Fibroblast of mammary gland (primary cell): ENCODE measurements at places on chromosomes 7 and 10.

- peak; percentile 79 for DNase-seq
Measured at GRCh38 chr10:50585921-50586739, 37.6 kb downstream of the SGMS1 start.

DNA sequence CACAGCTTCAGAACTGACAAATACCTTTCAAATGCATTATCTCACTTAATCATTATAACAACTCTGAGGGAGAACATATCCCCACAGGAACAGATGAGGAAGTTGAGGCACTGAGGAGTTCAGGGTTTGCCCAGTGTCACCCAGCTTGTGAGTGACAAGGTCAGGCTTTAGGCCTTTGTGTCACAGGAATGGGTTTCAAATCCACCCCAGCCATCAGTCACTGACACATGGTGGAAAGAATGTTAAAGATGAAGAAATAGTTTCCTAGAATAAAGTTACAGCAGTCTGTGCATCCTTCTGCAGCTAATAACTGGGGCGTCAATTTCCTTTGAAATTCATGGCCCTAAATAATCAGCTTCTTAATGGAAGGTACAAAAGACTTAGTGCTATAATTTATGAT is 37.8 kb downstream of the SGCE start:
- DNase-seq, result no peak

DNA sequence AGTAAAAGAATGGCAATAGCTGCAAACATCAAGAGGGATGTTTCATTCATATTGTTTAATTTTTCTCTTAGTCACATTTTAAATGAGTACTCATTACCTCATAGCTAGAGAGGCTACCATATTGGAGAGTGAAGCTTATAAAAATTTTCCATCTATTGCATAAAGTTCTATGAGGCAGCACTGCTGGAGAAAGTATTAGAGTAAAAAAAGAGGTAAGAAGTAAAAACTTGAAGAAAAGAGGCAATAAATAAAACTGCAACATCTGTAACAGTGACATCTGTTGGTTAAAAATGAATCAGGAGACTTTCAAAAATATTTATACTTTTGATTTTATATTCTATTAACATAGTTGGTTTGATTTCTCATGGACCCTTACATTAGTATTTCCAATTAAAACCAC is 284.5 kb upstream of the SEMA3D start:
- no peak for DNase-seq

DNA sequence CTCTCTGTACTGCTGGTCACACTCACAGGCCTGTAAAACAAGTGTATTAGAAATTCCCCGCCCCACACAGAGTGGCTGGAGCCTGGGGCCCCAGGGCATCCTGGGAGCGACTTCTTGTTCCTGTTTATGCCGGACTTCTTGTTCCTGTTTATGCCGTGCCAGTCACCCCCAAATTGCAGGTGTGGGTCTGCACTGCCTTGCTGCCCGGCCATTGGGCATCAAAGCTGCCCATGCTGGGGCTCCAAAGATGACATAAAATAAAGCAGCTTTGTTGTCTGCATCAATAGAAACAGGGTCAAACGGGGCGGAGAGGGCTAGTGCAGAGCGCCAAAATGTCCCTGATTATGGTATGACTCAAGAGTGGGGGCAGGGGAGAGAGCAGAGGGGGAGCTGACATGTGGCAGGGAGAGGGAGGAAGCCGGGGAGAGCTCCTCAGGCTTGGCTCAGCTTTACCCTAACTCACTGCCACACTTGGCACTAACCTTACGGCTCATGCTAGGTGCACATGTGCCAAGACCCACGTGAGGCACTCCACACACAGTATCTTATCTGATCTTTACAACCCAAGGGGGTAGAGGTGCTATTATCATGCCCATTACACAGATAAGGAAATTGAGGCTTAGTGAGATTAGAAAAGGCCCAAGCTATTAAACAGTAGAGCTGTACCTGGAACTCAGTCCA is 98.4 kb downstream of the PIP4K2A start:
- peak; percentile 65 for DNase-seq

- DNase-seq, result no peak
Measured at GRCh38 chr10:66283874-66284464, 641.9 kb upstream of the LRRTM3 start.

DNA sequence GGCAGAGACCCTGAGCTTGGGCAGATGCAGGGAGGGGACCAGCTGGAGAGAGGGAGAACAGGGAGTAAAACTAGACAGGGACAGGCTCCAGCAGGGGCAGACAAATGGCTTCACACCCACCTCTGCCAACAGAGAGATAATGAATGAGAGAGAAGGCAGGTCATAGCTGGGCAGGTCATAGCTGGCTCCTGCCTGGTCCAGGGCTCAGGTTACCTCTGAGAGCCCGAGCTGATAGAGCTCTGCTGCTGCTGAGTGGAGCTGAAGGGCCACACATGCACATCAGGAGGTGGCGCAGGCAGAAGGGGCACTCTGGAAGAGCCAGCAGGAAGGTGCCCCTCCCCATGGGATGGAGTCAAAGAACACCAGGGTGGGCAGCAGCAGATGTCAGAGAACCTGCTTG is 154.2 kb downstream of the GFRA1 start:
- no peak for DNase-seq

DNA sequence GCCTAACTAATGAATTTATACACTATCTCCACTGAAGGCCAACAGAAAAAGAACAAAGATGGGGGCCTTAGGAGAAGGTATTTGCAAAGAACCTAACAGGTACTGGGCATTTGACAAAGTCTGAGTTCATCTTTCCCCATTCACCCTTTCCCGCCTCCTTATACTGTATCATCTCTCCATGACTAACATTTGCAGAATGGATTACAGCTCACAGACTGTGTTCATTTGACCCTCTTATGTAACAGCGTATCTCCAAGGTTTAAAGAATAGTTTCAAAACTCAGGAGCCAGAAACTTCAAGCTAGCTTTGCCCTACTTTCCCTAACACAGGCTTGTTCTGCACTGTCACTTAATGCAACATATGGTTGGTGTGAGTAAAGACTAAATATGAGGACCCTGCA is 238.7 kb upstream of the CELF2 start:
- peak; percentile 41 for DNase-seq

GRCh38 chr7:834277-834676 is 2.0 kb downstream of the SUN1 start:
- DNase-seq, result no peak

GRCh38 chr7:151246851-151247580 is 1.5 kb downstream of the SMARCD3 start:
- DNase-seq, result no peak

- no peak for DNase-seq
Measured at GRCh38 chr7:15081891-15082290, 179.3 kb upstream of the DGKB start.

DNA sequence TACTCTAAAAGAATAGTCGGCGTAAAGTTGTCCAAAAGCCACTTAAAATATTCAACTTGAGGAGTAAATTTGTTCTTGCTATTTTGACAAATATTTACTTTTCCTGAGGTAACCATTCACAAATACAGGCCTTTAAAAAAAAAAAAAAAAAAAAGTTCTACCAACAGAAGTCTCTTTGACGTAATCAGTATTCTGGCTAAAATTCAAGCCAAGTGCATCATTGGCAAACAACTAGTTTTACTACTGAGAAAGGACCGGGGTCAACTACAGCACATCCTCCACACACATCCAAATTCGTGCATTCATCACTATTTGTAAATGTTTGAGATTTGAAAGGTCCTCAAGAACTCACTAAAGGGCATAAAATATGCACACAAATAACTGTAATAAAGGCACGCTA is 2.0 kb downstream of the OAT start:
- peak; percentile 93 for DNase-seq

- DNase-seq, result peak; percentile 17
Measured at GRCh38 chr7:6165521-6166320, 106.7 kb downstream of the CYTH3 start.

DNA sequence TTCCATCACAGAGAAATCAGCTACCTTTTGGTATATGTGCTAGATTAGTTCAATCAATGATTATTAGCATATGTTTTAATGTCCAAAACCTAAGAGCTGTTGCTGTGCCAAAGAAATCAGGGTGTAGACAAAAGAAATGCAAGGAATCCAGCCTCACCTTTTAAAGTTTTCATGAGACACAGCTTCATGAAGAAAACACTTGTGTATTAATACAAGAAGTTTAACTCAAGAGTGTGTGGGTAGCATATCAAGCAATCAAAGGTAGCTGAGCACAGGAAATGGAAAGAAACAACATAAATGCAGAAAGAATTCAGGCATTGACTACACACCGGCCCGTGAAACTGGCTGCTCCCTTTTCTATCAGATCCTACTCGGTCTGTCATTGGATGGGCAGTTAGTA is 76.0 kb upstream of the CAV2 start:
- no peak for DNase-seq
